ENCODE measurements at places on chromosomes 2 and 18.

DNA sequence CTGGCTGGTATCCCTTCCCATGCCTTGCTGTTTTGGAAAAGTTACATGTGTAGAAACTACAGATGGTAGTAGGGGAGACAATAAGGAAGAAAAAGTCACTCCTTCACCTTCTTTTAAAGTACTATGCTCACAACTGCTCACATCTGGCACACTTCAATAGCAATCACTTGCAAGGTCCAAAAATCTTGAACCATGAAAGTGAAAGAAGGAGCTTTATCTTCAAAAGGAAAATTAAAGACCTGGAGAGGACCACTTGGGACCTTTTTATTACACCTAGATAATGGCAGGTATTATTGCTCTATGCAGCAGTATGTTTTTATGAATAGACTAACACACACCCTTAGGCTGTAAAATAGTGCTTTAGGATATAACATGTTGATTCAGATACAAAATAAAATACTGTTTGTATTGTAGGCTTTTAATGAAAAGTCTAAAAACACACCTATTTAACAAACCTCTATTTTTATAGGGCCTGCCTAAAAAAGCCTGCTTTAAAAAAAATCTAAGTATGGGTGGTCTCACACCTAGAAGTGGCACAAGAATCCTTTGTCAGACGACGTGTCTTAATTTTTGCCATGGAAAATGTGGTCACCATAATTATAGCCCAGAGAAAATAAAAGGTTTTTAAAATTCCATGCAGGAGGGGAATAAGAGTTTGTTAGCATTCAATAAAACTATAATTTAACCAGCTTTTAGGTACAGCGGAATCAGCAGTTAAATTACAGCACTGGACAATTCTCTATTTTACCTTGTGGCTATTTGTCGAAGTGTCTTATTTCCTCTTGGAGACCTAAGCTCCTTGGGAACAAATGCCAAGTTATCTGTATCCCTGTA, 124.0 kb downstream of the BCL2 start:
- DNase-seq: no peak

DNA sequence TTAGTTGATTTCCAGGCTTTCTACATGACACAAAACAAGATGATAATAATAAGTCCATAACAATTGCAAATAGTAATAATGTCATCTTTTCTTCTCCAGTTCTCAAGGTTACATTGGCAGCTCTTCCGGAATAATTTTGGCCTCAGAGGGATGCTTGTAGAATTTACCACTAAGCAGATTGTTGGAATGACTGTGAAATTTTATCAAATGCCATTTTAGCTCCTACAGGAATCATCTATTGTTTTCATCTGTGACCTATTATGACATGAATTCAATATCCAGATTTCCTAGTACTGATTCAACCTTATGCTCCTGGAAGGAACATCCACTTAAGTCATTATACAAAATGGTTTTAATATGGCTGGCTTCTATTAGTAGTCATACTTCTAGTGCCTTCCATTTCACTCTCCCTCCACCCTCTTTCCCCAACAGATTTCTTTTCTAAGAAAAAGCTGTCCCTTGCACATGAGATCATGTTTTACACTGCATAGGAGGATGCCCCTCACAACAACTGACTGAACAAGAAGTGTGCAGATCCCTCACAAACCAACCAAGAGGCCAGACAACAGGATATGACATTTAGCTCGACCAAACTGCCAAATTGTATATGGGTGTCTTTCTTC, 200.0 kb downstream of the DNER start:
- no peak for DNase-seq

DNA sequence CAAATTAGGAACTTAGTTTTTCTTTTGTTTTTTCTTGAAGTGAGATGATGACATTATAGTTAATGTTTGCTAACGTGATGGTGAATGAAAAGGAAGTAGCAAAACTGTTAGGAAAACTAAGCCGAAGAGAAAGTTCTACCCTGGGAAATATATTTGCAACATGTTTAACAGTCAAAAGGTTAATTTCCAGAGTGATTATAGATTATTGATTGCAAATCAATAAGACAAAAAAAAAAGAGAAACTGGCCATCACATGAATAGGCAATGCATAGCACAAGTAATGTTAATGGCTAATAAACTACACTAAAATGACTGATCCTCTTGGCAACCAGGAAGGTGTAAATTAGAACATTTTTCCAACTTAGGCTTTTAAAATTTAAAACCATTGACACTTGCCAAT, 26.0 kb upstream of the AMMECR1L start:
- DNase-seq: no peak

- DNase-seq: no peak
These were observed 13.0 kb downstream of the PPM1B start for GRCh38 chr2:44181648-44182047.

DNA sequence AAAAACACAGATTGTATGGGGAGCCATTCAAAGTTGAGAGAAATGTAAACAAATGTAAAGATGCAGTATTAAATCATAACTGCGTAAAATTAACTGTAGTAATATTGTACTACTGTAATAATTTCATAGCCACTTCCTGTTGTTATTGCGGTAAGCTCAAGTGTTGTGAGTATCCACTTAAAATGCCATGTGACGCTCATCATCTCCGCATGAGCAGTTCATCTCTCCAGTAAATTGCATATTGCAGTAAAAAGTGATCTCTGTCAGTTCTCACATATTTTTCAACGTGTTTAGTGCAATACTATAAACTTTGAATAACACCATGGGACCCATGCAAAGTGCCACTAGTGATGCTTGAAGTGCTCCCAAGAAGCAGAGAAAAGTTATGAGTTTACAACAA, 41.8 kb upstream of the SP3 start:
- no peak for DNase-seq

- no peak for DNase-seq
These were observed 141.0 kb downstream of the INHBB start for GRCh38 chr2:120486946-120487345.

- DNase-seq: no peak
These were observed 7.3 kb upstream of the ID2 start for GRCh38 chr2:8674420-8675009.

DNA sequence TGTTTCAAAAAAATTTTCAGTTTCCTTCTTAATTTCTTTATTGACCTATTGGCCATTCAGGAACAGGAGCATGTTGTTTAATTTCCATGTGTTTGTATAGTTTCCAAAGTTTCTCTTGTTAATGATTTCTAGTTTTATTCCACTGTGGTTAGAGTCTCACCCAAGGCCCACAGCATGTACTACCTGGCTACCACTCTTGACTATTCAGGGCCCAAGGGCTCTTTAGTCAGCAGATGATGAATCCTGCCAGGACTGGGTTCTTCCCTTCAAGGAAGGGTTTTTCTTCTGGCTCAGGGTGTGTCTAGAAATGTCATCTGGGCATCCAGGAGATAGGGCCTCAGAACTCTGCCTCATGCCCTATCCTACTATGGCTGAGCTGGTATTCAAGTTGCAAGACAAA, 161.4 kb downstream of the PLCL1 start:
- DNase-seq: no peak

- no peak for DNase-seq
These were observed 147.2 kb downstream of the DTNA start for GRCh38 chr18:34857320-34857719.

DNA sequence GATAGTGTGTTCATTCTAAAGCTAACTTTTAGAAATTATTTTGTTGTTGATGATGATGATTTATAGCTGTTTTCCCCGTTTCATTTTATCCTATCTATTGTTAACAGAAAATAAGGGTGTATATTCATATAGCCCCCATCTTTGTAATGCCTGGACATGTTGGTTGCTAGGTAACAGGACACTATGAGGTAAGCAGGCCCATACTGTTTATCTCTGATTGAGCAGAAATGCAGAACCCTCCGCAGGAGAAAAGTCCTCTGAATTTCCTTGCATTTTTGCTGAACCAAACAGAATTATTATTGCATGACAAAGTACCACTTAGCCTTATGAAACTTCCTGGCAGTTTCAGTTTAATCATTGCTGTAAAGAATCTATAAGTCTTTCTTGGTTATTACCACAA, 339.4 kb downstream of the DCC start:
- no peak for DNase-seq

GRCh38 chr2:109542384-109542783, 71.4 kb downstream of the SEPTIN10 start:
- DNase-seq: no peak

DNA sequence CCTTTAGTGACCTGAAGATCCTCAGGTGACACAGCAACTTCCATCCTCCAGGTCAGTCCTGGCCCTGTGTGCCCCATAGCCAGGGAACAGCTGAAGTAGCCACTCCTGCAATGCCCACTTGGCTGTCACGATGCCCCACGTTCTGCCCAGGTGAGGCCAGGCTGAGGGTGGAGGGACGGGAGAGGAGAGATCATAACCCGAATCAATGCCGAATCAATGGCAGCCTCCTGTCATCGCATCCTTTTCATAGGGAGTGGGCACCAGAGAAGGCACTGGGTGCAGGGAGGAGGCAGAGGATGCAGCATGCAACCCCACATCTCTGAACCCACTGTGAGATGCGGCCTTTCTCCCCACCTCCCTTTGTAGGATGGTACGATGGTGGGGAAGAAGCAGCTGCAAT, 75.3 kb upstream of the EPC2 start:
- DNase-seq: no peak

DNA sequence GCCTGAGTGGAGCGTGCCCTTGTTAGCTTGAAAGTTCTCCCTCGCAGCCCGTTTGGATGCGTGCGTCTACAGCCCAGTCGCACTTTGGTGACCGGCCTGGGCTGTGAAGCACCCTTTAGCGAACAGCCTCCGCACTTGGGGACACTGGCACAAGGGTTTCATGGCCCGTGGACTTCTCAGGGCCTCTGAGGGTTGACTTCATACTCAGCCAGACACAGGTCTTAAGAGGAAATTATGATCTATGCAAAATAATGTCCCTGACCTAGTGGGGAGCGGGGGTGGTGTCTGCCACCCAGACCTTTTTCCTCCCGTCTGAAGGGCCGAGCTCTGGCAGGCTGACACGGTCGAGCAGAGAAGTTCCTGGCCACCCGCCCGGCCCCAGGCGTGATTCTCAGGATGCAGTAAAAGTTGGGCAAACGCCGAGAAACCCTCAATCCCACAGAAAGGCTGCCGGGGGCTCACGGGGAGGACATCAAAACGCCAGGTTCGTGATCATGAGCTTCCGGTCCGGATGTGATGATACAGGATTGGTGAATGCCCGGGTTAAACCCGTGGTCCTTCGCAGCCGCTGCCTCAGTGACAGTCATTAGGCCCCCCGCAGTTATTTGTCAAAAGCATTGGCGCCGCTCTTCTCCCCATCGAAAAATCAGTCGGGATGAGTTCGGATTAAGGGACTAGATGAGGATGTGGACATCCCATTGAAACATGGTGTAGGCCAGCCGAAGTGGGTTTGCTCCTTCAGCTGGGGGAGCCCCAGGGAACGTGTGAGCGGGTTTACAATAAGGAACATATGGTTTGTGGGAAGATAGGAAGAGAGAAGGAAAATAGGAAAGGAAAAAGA, 3.6 kb upstream of the PAX3 start:
- DNase-seq: no peak

DNA sequence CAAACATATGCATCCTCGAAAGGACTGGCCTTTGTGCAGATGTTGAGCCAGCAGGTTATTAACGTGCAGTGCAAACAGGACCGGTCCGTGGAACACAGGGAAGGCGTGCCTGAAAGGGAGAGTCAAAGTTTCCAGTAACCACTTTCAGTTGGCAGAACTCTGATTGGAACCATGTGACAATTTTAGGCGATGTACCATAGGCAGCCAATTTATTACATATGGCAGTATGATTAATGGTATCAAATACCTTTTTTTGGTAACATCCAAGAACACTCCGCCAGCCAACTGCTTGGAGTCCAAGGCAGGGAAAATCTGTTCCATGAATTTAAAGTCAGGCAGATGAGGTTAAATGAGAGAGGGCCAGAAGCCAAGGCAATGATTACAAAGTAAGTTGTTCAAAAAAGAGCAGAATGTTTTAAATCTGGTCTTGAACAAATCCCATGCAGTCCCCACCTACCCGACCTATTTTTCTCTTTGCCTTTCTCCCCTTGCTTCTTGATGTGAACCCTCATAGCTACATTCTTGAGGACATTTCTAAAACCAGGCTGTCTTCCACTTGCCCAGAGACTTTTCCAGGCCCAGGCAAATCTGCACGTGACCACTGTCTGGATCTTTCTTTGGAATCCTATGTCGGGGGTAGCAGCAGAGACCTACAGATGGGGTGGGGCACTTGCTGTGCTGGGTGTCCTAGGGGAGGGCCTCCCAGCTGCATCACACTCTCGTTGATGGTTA, 351.7 kb downstream of the HRH4 start:
- no peak for DNase-seq

GRCh38 chr2:60313470-60314172, 239.8 kb downstream of the BCL11A start:
- no peak for DNase-seq

- no peak for DNase-seq
These were observed 533.9 kb upstream of the NXPH2 start for GRCh38 chr2:139314059-139314458.

- DNase-seq: no peak
These were observed 86.2 kb upstream of the THOC1 start for GRCh38 chr18:354003-354402.

GRCh38 chr2:174003720-174004695, 38.8 kb upstream of the SP3 start:
- DNase-seq: no peak

GRCh38 chr2:95346231-95346737, 49.1 kb downstream of the KCNIP3 start:
- no peak for DNase-seq

GRCh38 chr2:119523952-119524694, at the start of gene SCTR:
SCTR (minus strand) TSS chr2:119524483; CDS start chr2:119524226, 257 bp downstream.
- no peak for DNase-seq

DNA sequence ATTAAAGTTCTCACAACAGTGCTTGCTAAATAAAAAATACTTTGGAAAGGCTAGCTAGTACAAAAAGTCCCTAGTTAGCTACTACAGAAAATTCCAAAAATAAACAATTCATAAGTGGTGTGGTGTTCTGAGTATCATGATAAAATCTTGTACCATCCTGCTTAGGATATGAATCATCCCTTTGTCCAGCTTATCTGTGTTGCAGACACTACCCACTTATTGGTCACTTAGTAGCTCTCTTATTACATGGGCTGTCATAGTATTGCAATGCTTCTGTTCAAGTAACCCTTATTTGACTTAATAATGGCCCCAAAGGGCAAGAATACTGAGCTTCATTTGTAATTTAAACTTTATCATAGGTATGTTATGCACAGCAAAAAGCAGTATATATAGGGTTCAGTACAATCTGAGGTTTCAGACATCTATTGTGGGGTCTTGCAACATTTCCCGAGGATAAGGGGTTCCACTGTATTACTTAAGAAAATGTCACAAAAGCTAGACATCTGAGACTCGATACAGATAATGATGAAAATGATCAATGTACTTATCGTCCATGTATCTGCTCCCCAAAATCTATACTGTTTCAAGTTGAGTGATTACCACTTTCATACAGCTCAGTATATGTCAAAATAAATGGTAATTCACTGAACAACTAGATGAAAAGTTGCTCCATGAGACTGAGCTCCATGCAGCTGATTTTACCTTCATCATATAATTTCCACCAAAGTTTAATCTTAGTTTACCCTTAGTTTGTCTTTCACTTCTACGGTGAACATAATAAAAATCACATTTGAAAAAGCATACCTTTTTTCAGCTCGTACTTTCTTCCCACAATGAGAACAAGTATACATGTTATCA, 93.8 kb downstream of the C2orf74 start:
- DNase-seq: no peak

Data from T-helper 1 cell (primary cell).